Heart right ventricle (tissue), 16 donors: ENCODE measurements at places on chromosomes 1 and 21.

- DNase-seq, result no peak
Observed at GRCh38 chr1:59917026-59917784, 9.4 kb downstream of the CYP2J2 start.

- no peak for DNase-seq
Observed at GRCh38 chr1:154779551-154780189, 90.4 kb downstream of the KCNN3 start.

- no peak for DNase-seq
Observed at GRCh38 chr1:227732586-227733308, 2.4 kb downstream of the JMJD4 start.

DNA sequence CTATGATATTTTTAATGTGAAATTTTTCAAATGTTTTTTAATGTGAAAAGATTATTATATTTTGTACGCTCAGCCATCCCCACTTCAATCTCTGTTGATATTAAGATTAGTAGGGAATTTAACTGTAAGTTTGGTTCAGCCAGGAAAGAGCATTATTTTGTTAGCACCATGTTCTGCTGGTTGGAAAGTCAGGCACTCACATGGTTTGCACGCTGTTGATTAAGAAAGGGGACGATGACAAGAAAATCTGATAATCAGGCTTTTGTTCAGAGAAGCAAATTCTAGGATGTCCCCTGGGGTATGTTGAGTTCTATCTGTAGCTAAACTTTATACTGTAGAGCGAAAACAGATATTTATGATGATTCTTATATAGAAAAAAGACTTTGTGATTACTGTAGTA, 115.1 kb downstream of the OSBPL9 start:
- DNase-seq, result no peak

DNA sequence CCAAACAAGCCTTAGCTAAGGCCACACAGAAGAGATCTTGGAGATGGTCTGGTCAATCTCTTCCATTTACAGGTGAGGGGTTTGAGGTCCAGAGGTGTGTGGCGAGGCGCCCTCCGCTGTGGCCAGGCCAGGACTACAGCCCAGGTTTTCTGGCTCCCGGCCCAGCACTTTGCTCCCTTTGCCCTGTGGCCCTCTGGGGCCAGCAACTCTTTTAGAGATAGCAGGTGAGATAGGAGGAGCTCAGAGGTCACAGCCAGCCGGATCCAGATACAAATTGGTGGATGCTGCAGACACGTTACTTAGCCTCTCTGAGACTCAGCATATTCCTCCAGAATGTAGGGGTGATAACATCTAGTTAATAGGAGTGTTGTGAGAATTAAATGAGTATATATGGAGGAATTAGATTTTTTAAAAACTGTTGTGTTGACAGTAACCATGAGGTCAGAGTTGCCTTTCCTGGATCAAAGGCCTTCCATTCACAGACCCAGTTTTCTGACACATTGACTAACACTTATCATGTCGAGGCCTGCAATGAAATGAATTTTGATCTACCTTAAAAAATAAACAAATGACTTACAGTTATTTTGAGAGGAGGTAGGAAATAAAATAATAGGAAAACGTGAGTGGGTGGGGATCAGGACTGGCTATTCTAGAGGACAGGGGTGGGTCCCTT, 16.6 kb downstream of the TEX35 start:
- DNase-seq, result no peak

- no peak for DNase-seq
Observed at GRCh38 chr1:94616506-94616905, 74.9 kb upstream of the F3 start.

GRCh38 chr1:244998717-244999346, 134.5 kb upstream of the HNRNPU start:
- DNase-seq, result no peak

- no peak for DNase-seq
Observed at GRCh38 chr1:110684491-110684890, 9.8 kb upstream of the KCNA3 start.

GRCh38 chr21:26782331-26782730, 62.9 kb downstream of the ADAMTS1 start:
- peak; percentile 29 for DNase-seq

GRCh38 chr1:189496768-189497167, 980.9 kb downstream of the BRINP3 start:
- DNase-seq, result no peak

DNA sequence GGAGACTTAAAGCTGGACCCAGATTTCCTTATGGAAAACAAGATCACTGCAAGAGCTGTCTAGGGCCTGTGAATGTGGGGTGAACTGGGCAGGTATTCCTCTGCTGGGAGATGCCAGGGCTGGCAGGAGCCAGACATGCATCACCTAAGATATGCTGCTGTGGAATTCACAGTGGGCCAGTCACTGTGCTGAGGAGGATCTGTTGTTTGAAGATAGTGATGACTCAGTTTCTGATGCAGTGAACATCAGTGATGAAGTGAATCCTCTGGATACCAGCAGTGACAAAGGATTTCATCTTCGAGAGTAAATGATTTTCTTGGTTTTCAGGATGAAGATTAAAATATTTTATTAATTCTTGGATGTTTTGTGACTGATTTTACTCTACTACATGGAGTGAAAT, 29.9 kb upstream of the CAMSAP2 start:
- no peak for DNase-seq

GRCh38 chr1:212606395-212607205, 2.0 kb upstream of the ATF3 start:
- DNase-seq, result peak; percentile 37

DNA sequence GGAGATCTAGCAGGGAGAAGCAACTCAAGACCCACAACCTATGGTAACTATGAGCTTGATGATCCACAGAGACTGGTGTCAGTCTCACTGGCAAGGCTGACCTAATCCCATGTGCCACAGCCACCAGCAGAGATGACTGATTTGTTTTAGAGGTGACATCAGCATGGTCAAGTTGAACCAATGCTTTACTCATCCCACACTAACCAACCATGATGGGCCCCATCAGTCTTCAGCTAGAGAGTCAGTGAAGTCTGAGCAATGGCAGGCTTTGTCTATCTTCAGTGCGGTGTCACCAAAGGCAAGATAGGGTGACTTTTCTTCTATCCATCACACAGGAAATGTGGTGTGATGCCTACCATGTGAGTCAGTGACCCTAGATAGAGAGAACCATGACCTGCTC, 1470.7 kb downstream of the NCAM2 start:
- DNase-seq, result no peak

GRCh38 chr1:91555821-91556531, 55.3 kb downstream of the CDC7 start:
- DNase-seq, result no peak

DNA sequence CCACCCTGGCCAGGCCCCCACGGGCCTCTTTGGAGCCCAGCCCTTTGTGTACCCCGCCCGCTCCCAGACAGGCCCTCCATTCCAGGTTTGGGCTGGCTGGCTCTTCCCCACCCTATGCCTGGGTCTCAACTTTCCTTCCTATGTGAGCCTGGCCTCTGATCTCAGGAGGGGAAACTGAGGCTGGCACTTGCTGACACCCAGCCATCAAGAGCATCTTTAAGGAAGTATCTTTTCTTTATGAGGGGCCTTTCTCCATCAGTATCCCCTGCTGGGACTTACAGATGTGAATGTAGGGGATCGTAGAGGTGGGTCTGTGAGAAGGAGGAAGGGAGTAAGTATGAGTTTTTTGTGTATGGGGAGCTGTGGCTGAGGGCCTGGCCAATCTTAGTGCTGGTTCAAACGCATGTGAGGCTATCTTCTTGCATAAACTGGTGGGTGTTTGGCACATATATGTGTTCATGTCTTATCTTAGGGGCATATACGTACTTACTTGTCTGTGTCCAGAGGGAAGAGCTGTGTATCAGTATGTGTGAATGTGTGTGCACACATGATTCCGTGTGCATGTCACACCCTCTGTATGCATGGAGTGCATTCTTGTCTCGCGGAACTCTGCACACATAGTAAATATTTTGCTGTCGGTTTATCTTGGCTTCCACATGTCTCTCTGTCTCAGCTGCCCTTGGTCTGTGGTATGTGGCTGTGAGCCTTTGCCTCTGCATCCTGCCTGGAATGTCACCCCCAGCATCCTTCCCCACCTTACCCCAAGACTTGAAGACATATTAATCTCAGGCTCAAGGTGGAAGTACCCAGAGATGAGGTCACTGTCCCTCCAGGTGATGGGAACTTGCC, 5.4 kb downstream of the NECTIN4 start:
- no peak for DNase-seq

DNA sequence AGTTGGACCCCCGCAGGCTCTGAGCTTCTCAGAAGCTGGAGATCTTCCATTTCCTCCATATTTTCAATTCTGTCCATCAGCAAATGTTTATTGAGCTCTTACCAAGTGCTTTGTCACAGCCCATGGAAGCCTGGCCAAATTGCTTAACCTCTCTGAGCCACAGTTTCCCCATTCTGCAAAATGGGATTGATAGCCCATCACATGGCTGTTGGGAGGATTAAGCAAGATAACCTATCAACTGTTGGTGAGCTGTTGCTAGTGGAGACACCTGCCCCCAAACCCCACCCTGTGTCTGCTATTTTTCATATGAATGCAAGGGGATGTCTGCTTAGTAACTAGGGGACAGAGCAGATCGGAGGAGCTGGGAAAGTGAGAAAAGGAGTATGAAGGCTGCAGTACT, 38.3 kb downstream of the CD34 start:
- DNase-seq, result no peak

DNA sequence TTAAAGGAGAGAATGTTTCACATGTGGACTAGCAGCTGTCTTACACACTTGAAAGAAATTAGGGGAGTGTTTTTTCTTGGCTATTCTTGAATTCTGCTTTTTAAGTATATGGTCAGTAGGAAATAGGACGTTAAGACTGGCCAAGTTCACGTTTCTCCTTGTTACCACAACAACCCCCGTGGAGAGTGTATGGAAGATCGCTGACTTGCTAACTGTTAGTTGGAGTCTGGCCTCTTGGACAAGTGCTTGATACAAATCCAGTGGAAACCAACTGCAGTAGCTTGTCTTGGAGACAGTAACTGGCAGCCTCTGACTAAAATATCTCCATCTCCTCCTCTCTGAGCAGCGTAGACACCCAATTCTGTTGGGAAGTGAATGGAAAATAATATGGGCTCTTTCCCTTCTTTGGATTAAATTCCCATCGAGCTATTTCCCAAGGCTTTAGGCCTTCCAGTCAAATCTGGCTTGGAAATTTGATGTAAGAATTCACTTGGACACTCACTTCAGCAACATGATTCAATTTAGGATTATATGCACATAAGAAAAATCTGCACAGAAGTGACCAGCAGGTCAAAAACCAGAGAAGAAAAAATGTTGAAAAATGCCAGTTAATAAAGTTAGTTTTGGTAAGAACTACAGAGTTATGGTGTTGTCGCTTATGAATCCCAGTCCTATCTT, 3.6 kb upstream of the NFIA start:
- no peak for DNase-seq

GRCh38 chr1:53361541-53361961, 33.7 kb upstream of the LRP8 start:
- DNase-seq, result no peak

- no peak for DNase-seq
Observed at GRCh38 chr1:198798923-198799386, 160.1 kb downstream of the PTPRC start.

DNA sequence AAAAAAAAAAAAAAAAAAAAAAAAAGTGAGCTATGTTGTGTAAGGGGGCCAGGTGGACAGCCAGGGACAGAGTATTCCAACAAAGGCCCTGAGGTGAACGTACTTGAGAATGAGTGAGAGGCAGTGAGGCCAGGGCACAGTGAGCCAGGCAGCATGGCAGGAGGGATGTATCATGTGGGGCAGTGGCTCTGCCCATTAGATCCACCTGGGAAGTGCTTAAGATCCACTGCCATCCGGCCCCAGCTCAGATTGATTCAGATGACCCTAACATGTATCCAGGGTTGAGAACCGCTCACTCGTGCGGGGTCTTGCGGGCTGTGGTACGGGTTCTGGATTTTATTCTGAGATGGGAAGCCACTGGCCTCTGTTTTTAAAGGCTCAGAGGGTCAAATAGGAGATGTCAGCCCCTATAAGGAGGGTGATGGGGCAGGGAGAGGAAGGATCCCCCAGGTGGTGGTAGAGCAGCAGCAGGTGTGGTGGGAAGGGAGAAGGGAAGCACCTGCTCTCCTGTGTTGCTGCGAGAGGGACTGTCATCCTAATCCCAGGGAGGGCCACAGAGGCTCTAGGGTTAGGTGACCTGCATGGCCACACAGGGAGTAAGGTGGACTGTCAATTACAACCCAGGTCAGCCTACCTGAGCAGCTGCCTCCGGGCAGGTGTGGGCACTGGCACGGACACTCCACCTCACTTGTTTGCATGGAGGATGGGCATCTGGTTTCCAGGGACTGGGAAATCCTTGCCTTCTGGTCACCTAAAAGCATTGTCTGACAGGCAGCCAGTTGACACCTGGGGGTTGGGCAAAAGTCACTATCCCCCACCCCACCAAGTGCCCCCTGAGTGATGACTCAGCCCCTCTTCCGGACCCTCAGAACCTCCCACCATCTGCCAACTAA, 31.6 kb downstream of the CDK18 start:
- DNase-seq, result no peak

- no peak for DNase-seq
Observed at GRCh38 chr1:22609291-22609690, 27.1 kb upstream of the C1QA start.

DNA sequence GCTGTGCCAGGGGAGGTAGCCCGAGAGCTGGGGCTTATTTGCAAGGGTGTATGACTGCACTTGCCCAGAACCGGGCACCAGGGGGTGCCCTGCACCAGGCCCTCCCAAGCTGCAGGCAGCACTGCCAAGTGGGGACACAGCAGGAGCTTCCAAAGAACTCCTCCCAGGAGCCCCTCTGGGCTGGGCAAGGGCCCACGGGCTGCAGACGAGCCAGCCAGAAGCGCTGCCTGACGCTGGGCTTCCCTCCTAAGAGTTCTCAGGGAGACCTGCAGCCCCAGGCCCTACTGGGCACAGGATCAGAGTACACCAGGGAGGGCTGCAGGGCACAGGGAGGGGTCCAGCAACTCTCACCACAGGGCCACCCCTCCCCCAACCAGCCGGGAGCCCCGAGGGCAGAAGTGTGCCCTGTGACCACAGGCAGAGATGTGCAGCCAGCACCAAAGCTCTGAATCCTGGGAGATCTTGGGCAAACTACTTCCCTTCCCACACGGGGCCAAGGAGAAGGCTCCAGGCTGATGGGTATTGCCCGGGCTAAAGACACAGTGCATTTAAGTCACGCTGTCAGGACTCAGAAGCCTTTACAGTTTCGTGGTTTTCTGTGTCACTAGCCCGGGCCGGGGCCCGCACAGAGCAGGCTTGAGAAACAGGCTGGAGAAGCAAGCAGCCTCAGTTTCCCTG, 63.4 kb downstream of the KCNAB2 start:
- DNase-seq, result peak; percentile 17

- no peak for DNase-seq
Observed at GRCh38 chr1:75053207-75053606, 81.0 kb upstream of the LHX8 start.
